ENCODE measurements at places on chromosomes 1 and 21.

DNA sequence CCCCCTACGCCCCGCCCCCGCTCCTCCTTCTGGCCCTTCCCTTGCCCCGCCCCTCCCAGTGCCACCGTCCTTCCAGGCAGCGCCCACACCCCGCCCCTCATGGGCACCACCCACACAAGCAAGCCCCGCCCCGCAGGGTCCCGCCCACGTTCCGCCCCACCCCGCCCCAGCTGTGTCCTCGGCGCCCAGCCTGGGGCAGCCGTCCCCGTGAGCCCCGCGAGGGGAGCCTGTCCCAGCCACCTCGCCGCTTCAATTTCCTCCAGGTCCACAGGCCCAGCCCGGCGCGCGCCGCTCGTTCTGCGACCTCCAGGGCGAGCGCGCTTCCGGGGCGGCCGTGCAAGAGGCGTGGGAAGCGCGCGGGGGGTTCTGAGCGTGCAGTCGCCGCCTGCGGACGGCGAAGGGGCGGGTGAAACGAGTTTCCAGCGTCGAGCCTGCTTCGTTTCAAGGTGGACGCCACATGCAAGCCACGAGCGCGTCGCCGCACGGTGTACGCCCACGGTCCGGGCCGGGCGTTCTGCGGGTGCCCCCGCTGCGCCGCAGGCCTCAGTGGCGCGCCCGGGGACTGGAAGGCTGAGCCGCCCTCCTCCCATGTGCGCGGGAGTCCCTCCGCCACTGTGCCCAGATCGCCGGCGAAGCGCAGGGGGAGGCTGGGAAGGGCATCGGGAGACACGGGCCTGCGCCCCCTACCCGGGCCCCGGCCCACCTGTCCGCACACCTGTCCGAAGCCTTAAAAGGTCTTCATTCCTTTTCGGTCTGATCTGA lies 10.8 kb upstream of the FAAP20 start:
- no peak for DNase-seq

DNA sequence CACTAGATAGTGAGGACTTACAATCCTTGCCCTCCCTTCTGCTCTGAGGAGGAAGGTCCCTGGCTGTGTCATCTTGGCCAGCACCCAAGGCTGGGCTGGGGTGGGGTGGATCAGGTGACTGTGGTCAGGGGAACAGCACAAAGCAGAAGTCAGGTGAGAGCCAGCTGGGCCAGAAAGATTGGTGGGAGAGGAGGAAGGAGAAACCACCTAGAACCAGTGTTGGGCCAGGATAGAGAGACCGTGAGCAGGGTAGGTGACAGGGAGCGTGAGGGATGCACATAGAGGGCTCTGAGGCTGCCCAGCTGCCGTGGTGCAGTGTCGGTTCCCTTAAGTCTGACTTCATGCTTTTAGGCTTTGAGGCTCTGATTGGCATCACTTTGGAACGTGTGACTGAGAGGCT lies 22.7 kb downstream of the NCF2 start:
- peak; percentile 57 for DNase-seq

DNA sequence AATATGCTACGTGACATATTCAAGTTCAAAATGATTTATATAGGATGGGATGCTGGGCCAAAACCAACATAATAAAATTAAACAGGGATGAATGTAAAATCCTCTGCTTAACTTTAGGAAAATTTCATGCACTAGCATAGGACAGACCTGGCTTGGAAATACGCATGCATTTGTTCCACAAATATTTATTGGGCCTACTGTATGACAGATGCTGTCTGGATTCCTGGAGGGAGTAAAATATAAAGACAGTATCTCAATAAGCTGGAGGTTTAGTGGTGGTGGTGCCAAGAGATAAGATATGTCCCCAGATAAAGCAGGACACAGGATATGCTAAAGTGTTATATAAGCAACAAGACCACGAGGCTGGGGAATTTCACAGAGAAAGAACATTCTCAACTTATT lies 15.1 kb downstream of the RCSD1 start:
- DNase-seq: no peak

DNA sequence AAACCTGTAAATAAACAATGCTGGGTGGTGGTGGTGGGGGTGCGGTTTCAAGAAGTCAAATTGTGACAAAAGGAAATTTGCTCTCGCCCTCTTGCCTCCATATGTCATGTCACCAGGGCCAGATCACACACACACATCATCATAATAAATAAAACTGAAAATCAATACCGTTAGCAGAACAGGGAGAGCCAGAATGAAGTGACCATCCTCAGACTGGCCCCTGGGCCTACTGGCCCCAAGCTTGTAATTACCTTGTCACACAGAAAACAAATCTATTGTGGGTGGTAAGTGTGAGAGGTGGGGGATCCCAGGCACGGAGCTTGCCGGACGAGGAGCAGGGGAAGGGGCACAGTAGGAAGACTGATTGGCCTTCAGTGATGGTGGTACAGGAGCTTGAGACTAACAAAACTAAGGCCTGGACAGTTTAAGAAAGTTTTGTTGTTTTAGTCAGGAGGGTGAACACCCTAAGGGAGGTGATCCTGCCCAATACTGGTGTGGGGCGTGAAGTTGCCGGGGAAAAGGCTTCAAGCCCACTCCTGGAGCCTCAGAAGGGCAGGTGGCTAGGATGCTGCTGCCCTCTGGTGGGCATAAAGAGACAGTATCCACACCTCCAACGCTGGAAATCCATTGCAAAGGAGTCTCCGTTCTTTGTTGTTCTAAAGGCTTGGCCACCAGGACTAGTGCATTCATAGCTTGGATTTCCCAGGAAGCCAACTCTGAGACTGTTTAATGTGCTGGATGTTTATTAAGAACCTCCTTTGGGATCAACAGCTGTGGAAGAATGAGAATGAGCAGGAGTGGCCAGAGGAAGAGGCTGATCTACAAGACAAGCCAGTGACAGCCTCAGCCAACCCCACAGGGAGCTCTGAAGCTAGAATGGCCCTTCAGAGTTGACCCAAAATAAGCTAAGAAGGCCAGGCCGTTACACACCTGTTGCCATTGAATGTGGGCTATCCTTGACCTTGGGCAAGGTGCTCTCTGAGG lies 8.1 kb upstream of the C1orf216 start:
- peak; percentile 68 for DNase-seq

DNA sequence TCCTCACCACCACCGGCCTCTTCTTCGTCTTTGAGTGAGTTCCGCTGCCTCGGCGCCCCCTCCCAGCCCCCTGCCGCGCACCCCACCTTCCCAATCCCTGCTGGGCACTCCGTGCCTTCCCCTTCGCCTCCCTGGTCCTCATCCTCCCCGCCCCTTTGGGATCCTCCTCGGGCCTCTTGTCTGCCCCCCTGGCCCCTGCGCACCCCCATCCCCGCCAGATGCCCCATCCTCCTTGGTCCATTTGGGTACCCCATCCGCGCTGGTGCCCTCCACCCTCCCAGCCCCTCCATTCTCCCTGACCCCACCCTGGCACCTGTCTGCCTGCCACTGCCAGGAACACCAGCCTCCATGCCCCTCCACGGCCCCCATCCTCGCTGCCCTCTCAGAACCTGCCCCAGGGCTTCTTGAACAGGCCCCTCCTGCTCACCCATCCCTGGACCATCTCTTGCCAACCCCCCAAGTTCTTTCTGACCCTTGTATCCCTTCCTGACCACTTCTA lies 667 bp downstream of the ZDHHC18 start:
- DNase-seq: no peak
